Activated T-helper 1 cell treated with anti-CD3 and anti-CD28 coated beads, Interleukin-2, amount 50 U/mL, for 16 hours (primary cell): ENCODE measurements at places on chromosomes 1 and 21.

- no peak for DNase-seq
These were observed 42.9 kb upstream of the CD2 start for GRCh38 chr1:116711263-116711840.

- DNase-seq = peak; percentile 22
These were observed 926 bp upstream of the ATP1B1 start for GRCh38 chr1:169105434-169106094.

DNA sequence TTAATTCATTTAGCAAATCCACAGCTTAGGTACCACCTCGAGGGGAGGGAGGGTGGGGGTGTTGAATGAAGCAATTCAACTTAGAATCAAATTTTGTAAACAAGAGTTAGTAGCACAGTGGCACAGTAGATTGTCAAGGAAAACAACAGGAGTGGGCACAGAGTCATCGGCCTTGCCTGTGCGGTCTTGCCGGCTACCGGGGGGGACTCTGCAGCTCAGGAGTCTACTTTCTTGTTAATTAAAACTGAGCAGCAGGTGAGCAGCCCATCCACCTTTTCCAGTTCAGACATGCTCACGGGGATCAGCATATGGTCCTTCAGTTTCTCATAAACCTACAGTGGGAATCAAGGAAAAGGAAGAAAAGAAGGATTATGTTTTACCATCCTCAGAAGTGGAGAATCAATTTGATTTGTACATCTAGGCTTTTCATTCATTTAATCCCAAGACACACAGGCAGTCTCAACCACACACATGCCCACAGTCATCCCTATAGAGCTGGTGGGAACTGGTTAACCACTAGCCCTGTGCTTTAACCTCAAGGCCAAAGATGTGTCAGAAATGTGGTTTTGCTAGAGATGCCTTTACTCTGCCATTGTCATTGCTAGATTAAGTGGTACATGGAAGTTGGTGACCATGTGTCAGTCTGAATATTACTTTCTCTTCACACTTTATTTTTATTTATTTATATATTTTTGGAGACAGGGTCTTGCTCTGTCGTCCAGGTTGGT is 45.0 kb upstream of the BCL10 start:
- DNase-seq = no peak

DNA sequence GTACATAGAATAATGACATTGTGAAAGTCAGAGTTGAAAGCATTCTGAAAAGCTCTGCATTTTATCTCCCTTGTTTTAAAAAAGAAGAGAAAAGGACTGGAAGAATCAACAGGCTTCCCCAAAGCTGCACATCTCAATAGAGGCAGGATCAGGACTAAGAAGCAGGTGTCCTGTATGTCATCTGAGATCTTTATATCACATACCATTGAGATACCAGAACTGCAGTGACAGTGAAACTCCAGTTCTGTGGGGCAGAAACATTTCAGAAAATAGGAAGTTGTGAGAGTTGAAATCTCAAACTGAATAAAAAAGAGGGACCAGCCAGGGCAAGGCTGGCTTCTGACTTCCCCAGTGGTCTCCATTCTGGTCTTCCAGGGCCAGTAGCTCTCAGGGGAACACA is 33.0 kb upstream of the SH2D1B start:
- no peak for DNase-seq

GRCh38 chr1:60037669-60038068 is 35.9 kb downstream of the C1orf87 start:
- DNase-seq = no peak

DNA sequence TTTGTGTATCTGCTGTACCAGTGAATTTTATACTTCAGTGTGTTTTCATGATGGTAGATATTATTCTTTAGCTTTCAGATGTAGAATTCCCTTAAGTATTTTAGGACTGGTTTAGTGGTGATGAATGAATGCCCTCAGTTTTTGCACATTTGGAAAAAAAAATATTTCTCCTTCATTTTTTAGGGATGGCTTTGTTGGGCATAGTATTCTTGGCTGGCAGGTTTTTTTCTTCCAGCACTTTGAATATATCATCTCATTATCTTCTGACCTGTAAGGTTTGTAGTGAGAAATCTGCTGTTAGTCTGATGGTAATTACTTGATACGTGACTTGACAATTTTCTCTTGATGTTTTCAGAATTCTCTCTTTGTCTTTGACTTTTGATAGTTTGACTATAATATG is 66.8 kb downstream of the XPR1 start:
- DNase-seq = no peak

GRCh38 chr1:243959998-243960397 is 91.1 kb upstream of the ZBTB18 start:
- no peak for DNase-seq
